ENCODE measurements at places on chromosomes 7 and 10.

DNA sequence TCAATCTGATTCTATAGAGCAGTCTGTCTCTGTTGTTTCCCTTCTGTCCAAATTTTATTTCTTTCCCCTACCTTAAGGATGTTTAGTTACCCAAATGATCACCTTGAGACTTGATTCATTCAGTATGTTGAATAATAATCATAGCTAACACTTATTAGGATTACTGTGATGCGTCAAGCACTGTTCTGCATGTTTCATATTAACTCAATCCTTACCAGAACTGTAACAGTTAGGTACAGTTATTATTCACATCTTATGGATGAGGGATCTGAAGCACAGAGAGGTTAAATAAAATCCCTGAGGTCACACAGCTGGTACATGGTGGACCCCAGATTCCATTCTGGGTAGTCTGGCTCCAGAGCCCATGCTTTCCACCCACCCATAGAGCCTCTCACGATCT is 97.9 kb upstream of the SAMD8 start:
- DNase-seq: no peak

- no peak for DNase-seq
Measured at GRCh38 chr7:90945104-90945787, 319.0 kb upstream of the FZD1 start.

- no peak for DNase-seq
Measured at GRCh38 chr7:94584113-94584512, 71.8 kb downstream of the SGCE start.

DNA sequence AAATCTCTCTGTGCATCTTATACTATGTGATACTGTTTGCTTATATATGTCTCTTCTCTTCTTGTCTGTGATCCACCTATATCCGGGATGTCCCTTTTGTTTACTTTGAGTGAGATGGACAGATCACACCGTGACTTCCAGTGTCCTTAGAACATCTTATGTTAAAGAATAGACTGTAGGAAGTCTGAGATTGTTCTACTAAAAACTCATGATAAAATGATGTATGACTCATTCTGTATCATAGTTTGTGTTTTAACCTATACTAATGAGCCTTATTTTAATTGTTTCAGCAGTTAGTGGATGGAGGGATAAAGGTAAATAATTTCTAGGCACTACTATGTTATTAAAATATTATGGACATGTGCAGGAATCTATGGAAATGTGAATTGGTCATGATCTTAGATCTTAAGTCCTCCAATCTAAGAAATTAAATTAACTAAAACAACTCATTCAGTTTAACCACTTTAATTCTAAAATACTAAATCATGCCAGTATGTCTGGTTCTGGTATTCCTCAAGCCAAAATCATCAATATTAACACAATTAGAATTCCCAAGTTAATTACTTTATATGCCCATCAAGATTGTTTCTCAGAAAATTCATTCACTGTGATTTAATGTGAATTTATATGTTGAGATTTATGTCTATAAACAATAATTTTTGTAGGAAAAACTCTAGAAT is 32.0 kb downstream of the ITGB8 start:
- DNase-seq: no peak

GRCh38 chr7:73761854-73762658 is 8.0 kb downstream of the CLDN3 start:
- DNase-seq: no peak

GRCh38 chr10:105239311-105240219 is 598.5 kb downstream of the SORCS3 start:
- DNase-seq: no peak

DNA sequence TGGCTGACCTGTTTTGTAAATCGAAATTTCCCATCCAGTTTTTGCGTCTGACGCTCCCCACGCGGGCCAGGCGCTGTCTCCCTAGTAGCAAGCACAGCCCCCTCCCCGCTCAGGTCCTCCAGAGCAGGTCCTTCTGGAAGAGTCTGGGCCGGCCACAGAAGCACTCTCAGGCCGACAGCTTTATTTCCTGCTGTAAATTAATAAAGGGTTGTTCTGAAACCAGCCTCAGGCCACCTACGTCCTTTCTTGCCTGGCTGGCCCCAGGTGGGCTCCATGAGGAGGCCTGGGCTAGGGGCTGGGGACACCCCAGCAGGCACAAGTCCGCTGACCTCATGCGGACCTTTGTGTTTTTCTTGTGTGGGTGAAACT is 35.2 kb downstream of the CAMK2B start:
- no peak for DNase-seq

GRCh38 chr10:22856444-22857074 is 71.3 kb upstream of the ARMC3 start:
- DNase-seq: no peak

DNA sequence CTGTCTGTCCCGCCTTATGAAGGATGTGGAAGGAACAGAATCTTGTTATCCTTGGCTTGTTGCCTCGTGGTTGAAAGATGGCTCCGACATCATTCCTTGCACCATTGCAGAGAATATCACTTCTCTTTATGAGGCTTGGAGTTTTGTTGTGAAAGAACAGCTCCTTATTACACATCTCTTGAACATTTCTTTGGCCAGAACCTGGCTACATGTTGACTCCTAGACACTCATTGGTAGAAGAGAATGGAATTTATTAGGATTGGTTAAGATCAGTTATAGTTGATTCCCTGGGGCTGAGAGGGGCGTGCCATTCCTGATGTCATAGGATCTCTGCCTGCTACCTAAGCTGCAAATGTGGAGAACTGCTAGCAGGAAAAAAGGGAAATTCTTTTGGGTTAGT is 180.5 kb upstream of the CTBP2 start:
- no peak for DNase-seq

DNA sequence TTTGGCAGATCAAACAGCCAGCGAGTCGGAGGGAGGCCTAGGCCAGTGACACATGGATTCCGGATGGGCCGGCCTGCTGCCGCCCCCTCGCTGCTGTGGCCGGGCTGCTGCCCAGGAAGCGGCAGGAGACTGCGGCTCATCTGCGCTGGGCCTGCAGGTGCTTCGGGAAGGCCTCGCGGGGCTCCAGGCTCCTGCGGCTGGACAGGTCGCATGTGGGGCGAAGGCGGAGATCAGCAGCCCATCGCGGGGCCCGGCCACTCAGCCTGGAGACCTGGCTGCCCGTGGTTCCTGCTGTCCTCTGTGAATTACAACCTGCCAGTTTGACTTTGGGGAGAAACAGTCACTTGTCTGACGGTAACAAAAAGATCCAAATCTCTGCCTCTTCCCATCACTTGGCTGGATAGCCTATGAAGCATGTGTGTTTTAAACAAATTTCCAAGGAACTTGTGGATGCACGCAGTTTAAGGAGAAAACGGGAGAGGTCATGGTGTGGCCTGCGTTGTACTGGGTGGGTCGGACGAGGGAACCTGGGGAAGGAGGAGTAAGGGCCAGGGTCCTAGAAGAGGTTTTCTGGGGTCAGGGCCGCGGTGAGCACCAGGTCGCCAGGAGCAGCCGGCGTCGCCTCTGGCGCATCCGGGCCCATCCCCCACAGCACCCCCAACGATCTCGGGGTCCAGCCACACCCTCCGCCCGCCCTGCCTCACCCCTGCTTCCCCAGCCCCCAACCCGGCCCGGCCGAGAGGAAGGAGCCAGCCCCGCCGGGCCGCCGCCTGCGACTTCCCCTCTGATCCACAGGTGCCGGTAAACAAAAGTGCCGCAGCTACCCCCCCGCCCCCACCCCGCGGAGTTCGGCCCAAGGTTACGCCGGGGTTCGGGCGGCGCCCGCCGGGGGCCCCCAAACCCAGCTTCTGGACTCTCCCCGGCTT is 1.6 kb downstream of the SPOCK2 start:
- no peak for DNase-seq

DNA sequence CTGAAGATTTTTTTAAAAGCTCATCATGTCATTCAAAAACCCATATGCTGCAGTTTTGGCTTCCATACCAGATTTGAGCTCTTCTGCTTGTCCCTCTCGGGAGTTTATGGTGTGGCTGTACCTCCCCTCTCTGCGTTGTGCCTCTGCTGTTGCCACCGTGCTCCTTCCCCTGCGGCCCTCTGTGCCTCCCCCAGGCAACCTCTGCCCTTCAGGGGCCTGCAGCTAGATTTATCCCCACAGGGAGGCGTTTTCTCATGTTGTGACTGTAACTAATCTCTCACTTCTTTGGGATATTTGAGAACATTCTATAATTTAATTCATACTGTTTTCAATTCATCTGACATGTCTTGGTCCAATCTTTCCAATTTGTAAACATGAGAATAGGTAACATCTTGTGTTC is 52.7 kb downstream of the TASOR2 start:
- no peak for DNase-seq

DNA sequence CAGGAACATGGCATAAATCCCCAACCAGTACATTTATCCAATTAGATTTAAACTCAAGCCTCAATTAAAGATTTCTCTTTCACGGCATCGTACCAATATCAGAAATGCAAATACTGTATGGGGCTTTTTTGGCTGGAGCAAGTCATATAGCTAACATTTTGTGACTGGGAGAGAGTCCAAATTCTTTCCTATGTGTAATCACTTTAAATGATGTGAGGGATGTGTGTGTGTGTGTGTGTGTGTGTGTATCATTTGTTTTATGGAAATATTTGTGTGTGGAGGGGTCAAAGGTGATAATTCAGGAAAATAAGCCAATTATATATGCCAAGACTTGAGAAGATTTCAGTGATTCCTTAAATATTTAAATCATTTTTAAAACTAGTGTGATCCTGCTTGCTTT is 196.6 kb downstream of the TRIL start:
- no peak for DNase-seq

DNA sequence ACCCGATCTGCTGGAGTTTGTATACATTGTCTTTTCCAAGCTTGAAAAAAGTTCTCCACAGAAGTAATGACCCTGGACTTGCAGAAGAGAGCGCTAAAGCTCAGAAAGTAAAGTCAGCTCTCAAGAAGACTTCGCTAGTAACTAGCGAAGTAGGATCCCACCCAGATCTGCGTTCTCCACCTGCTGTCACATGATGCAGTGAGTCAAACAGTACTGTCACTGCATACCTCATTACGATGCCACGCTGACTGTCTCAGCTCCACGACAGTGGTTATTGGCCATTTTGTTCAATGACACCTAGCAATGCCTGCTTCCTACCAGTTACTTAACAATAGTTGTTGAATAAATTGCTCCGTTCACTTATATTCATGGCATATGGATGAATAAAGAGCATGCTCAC is 29.7 kb upstream of the SEC61G start:
- peak; percentile 94 for DNase-seq

DNA sequence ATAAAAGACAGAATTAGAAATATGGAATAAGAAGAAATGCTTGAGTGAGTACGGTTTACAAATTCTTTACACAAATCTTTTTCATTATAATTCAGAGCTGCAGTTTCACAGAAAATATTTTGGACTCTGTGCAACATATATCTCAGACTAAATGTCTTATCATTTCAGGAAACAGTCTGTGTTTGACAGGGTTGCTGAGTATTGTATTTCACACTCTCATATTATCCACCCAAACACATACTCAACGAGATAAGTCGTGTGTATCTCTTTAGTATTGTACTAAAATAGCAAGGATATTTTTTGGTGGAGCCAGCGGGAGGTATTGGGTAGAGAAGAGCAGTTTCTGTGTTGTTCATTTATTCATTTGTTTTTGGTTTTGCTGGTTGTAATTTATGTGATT is 39.0 kb upstream of the SLC39A12 start:
- DNase-seq: no peak

DNA sequence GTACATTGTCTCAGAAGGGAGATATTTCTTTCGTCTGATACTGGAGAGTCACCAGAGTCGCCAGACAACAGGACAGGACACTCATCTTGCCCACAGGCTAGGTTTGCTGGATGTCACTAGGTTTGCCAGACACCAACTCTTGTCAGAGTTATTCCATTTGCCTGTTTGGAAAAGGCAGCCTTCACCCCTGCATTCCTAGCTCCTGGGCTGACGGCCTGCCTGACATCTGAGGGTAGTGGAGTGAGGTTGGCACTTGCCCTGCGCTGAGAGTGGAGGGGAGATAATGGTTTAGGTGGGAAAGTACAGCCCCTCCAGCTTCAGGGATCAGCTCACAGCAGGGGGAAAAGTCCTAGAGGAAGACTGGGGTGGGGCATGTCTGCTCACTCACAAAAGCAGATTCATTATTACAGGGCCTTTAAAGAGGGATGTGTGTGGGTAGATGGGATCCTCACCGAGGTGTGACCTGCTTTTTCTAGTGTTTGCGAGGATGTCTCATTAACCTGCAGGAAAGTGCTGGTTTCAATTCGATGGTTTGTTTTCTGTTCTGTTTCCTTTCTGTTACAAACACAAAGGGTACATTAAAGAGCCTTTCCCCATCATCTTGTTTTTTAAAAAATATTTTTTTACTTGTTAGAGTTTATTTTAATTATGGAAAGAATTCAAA is 79.3 kb upstream of the TNS3 start:
- DNase-seq: no peak

GRCh38 chr10:78980815-78981214 is 88.0 kb upstream of the ZMIZ1 start:
- DNase-seq: no peak

DNA sequence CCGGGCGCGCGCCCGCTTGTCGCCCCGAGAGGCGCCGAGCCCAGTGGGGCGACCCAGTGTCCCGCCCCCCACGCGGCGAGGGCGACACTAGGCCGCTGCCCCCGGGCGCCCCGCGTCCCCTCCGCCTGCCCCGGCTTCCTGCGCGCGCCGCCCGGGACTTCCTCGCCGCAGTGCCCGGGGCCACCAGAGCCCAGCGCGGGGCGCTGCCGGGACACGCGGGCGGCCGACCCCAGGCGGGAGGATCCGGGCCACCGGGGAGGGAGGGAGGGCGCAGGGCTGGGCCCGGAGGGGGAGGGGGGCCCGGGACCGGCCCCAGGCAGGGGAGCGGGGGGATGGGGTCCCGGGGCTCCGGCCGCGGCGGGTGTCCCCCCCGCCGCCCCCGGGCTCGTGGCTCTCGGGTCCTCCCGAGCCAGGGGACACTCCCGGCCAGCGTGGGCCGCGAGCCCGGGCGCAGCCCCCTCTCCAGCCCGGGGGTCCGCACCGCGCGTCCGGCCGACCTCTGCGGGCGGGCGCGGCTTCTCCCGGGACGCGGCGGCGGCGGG is 435 bp upstream of the PWWP2B start:
- DNase-seq: peak; percentile 42

GRCh38 chr10:93443481-93443880 is 38.7 kb downstream of the MYOF start:
- no peak for DNase-seq
